ENCODE measurements at places on chromosomes 5 and 9. TPM values are rescaled to one million over a fixed set of nuclear protein-coding genes. Genes with fewer than 3 reads are reported as not detected.

DNA sequence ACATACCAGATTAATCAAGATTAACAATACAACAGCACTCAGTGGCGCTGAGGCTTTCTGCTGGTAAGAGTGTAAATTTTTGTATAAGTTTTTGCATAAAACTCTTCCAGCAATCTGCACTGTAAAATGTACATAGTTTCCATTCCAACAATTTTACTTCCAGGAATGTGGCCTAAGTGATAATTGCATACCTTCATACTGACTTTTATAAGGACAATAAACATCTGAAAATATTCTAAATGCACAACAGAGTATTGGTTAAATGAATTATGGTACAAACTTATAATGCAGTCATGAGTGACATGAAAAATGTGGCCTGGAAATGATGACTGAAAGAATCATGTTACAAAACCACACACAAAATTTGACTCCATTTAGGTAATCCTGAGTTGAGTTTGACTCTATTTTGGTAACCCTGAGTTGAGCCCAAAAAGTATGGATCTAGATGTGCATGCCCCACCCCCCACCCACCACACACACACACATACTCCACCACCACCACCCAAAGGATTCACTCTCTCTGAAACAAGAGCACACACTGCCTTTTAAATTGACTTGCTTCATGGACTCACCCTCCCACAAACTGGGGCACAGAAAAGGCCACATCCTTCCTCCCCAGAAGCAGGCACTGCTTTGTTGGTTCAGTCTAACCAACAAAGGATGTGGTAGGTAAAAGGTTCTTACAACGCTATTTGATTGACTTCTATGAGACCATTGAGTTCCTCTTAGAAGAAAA lies 137.6 kb downstream of the SUSD1 start:
- peaks cover 48% of the 10 kb centered on the region for H3K4me1 ChIP-seq
- H3K4me3 ChIP-seq = peak overlapping the region; percentile 6
- peaks cover 21% of the 10 kb centered on the region for H3K36me3 ChIP-seq

DNA sequence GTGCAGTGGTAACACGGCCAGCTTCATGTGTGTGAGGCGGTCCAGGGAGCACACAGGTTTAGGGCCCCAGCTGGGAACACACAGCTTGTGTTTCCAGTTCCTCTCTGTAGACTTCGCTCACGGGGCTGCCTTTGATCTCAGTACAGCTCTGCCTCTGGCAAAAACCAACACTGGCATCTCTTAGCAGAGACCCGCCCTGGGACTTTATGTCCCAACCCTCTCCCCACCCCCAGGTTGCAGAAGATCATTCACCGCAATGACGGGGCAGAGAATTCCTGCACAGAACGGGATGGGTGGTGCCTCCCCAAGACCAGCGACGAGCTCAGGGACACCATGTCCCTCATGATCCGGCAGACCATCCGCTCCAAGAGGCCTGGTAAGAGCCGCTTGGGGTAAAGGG lies 5.2 kb upstream of the CEL start:
- H3K4me1 ChIP-seq = peaks cover 38% of the 10 kb centered on the region
- no peak for DNase-seq
- H3K4me3 ChIP-seq = no peak overlapping the region
- H3K36me3 ChIP-seq = peaks cover 28% of the 10 kb centered on the region
- H3K27me3 ChIP-seq = no peaks in the 10 kb centered on the region

DNA sequence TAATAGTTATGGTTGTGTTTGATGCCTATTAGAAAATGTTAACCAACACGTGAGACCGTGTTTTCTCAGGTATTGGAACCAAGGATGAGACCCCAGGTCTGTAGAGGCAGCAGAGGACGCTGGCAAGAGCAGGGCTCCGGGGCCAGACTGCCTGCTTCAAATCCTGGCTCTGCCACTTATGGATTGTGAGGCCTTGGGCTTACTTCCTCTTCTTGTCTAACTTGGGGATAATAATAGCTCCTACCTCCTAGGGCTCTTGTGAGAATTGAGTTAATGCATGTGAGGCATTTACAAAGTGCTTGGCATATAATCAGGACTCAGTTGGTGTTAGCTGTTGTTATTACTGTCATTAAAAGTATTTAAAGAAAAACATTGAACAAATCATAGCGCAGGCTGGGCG lies 85.5 kb upstream of the PITX1 start:
- no peaks in the 10 kb centered on the region for H3K27me3 ChIP-seq
- DNase-seq = no peak
- H3K4me3 ChIP-seq = no peak overlapping the region
- no peaks in the 10 kb centered on the region for H3K4me1 ChIP-seq
- H3K27ac ChIP-seq = no peak overlapping the region

- no peak overlapping the region for H3K4me3 ChIP-seq
- DNase-seq = no peak
- no peak overlapping the region for H3K27ac ChIP-seq
- peaks cover 2% of the 10 kb centered on the region for H3K36me3 ChIP-seq
- no peaks in the 10 kb centered on the region for H3K27me3 ChIP-seq
These were observed 94.8 kb downstream of the SLC1A3 start for GRCh38 chr5:36701085-36701698.

GRCh38 chr9:100090880-100091279 lies 7.9 kb downstream of the ERP44 start:
- peaks cover 60% of the 10 kb centered on the region for H3K4me1 ChIP-seq
- no peak overlapping the region for H3K4me3 ChIP-seq
- H3K27ac ChIP-seq = no peak overlapping the region
- H3K27me3 ChIP-seq = no peaks in the 10 kb centered on the region

GRCh38 chr9:70609542-70610286 lies 195.3 kb upstream of the KLF9 start:
- H3K36me3 ChIP-seq = no peaks in the 10 kb centered on the region
- no peak for DNase-seq
- no peak overlapping the region for H3K4me3 ChIP-seq

DNA sequence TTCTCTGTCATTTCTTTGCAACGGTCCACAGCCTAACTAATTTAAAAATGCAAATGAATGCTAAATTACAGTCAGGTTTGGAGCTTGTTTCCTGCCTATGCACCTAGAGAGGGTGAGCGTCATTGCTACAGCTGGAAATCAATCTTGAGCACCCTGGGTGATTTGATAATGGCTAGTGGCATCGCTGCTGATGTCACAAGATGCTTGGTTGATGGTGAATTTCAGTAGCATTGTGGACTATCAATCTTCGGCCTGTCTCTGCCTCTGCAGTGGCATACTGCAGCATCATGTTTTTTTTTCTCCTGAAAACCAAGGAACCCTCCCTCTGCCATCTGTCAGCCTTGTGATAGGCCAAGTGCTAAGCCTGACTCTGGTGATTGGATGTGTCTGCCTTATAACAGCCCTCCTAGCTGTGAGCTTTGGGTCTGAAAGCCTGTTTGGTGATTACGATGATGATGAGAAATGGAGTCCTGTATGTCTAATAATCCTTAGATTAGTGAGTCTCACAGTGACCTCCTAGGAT lies 75.3 kb downstream of the NMUR2 start:
- DNase-seq = no peak
- no peaks in the 10 kb centered on the region for H3K4me1 ChIP-seq
- H3K36me3 ChIP-seq = no peaks in the 10 kb centered on the region

DNA sequence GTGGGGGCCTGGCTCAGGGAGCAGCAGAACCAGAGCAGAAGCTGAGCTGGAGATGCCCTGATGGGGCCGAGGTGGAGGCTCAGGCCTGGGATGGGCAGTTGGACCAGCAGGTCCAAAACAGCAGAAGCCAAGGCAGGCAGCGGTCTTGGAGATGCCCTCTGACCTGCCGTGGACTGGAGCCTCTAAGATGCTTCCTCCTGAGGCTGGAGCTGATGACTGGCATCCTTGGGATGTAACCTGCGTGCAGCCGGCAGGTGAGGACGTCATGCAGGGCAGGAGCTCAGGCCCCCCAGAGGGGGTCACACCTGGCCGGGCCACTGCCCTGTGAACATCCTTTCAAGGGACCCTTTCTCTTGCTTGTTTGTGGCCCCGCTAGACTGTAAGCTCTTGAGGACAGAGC lies 162.0 kb downstream of the RGS3 start:
- no peak overlapping the region for H3K27ac ChIP-seq
- no peaks in the 10 kb centered on the region for H3K36me3 ChIP-seq
- H3K4me1 ChIP-seq = peaks cover 26% of the 10 kb centered on the region
- DNase-seq = no peak
- no peaks in the 10 kb centered on the region for H3K27me3 ChIP-seq

DNA sequence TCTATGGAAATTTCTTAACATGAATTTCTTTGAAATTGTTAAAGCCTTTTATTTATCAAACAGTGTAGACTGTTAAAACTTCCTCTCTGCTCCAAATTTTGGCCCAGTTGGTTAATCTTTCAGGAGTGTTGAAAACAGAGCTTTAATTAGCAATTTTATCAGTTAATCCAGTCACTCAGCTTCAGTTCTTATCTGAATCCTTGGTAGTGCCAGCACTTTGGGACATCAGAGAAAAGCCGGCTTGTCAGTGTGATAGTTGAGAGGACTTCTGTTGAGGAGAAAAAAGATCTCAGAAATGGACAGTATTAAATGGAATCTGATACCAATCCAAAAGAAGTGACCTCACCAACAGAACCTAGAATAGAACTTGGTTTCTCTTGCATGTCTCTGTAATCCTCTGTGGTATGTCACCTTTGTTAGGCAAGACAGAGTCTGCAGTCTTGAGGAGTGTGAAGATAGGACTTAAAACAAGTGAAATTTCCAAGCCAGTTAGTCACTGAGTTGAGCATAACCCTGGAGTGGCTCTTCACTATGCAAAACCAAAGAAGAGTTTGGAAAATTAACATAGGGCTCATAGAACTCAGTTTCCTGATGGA lies 251.8 kb downstream of the NNT start:
- H3K36me3 ChIP-seq = no peaks in the 10 kb centered on the region
- DNase-seq = no peak
- H3K27me3 ChIP-seq = no peaks in the 10 kb centered on the region
- no peak overlapping the region for H3K4me3 ChIP-seq
- no peaks in the 10 kb centered on the region for H3K4me1 ChIP-seq

DNA sequence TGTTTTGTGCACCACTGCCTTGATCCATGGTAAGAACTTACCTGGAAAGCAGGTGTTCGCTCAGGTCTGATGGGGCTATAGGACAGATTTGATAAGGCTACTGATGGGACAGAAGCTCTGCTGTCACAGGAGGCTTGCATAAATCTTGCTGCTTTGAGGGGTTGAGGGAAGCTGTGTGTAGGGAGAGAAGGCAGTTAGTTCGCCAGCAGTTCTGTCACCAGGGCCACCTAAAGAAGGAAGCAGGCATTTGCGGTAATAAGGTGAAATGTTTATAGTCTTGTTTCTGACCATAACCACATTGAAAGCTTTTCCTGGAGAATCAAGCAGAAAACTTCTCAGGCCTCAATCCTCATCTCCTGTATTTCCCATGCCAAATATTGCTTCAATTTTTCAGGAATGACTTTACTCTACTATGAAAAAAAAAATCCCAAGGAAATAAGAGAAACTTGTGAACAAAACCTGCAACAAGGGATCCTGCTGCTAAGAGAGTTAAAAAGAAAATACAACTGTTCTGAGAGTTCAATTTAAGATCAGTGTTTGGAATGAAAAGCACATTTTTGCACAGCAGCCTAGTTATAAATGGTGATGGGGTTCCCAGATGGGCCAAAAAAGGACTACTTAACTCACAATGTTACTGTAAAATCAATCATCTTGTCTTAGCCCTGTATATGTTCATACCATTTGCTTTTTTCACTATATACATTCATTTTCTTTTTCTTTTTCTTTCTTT lies 122.0 kb upstream of the RANBP3L start:
- H3K4me1 ChIP-seq = peaks cover 7% of the 10 kb centered on the region
- no peak overlapping the region for H3K4me3 ChIP-seq
- no peak overlapping the region for H3K27ac ChIP-seq
- no peaks in the 10 kb centered on the region for H3K27me3 ChIP-seq
- H3K36me3 ChIP-seq = no peaks in the 10 kb centered on the region

- H3K27me3 ChIP-seq = no peaks in the 10 kb centered on the region
- peaks cover 47% of the 10 kb centered on the region for H3K36me3 ChIP-seq
- DNase-seq = no peak
- no peaks in the 10 kb centered on the region for H3K4me1 ChIP-seq
These were observed 45.5 kb downstream of the IARS1 start for GRCh38 chr9:92247981-92248380.

- H3K4me3 ChIP-seq = no peak overlapping the region
- no peak for DNase-seq
- H3K27me3 ChIP-seq = no peaks in the 10 kb centered on the region
- peaks cover 21% of the 10 kb centered on the region for H3K36me3 ChIP-seq
These were observed 50.4 kb downstream of the CERT1 start for GRCh38 chr5:75460942-75461610.

DNA sequence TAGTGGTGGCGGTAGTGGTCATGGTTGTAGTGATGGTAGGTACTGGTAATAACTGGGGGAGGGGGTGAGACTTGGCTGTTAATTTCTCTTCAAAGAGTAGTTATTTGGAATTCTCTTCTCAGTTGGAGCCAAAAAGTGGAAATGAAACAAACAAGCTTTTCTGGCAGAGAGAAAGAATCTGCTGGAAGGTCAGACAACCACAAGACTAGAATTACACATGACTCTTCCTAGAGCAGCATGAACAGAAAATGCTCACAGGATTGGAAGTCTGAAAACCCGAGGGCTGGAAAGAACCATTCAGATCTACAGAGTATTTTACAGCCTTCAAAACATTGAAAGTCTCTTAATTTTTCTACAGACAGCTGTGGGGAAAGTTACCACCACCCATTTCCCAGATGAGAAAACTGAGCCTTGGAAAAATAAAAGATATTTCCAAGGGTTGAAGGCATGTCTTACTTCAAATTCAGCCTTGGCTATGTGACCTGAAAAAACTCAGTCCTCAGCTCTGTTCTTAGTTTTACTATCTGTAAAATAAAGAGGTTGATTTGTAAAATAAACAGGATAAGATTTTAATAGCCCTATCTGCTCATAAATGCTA lies 42.9 kb upstream of the TRIM32 start:
- DNase-seq = no peak
- H3K36me3 ChIP-seq = peaks cover 2% of the 10 kb centered on the region
- no peaks in the 10 kb centered on the region for H3K27me3 ChIP-seq
- H3K4me3 ChIP-seq = no peak overlapping the region
- H3K27ac ChIP-seq = no peak overlapping the region

- H3K36me3 ChIP-seq = peaks cover 5% of the 10 kb centered on the region
- DNase-seq = no peak
- H3K4me3 ChIP-seq = no peak overlapping the region
- peaks cover 67% of the 10 kb centered on the region for H3K27me3 ChIP-seq
- no peak overlapping the region for H3K27ac ChIP-seq
- H3K4me1 ChIP-seq = peaks cover 5% of the 10 kb centered on the region
These were observed 6.7 kb upstream of the ISL1 start for GRCh38 chr5:51376509-51376908.

- H3K4me3 ChIP-seq = no peak overlapping the region
- H3K27ac ChIP-seq = no peak overlapping the region
- DNase-seq = no peak
- no peaks in the 10 kb centered on the region for H3K36me3 ChIP-seq
- peaks cover 30% of the 10 kb centered on the region for H3K27me3 ChIP-seq
These were observed 155.3 kb upstream of the KLF4 start for GRCh38 chr9:107644733-107645463.

GRCh38 chr9:87198716-87199115 lies 251.4 kb upstream of the GAS1 start:
- no peak for DNase-seq
- H3K27ac ChIP-seq = no peak overlapping the region
- H3K36me3 ChIP-seq = no peaks in the 10 kb centered on the region
- H3K4me3 ChIP-seq = no peak overlapping the region

- H3K27ac ChIP-seq = no peak overlapping the region
- DNase-seq = no peak
- peaks cover 8% of the 10 kb centered on the region for H3K4me1 ChIP-seq
- H3K36me3 ChIP-seq = no peaks in the 10 kb centered on the region
- H3K4me3 ChIP-seq = no peak overlapping the region
These were observed 460.8 kb downstream of the DMAC1 start for GRCh38 chr9:7338586-7339281.

The TAF11L5 gene
- not detected for total RNA-seq

The BTNL3 gene
- total RNA-seq = not detected

The TCF7 gene
- 68.7 TPM for total RNA-seq

The DDX4 gene
- total RNA-seq = not detected

The PHYHD1 gene
- 0.52 TPM for total RNA-seq

The PAPPA gene
- not detected for total RNA-seq

The SPATA31E1 gene
- total RNA-seq = not detected

The PRDM9 gene
- total RNA-seq = not detected

The CRB2 gene
- total RNA-seq = 0.06 TPM

Measured in activated naive CD8-positive, alpha-beta T cell treated with anti-CD3 and anti-CD28 coated beads for 36 hours (primary cell).